ENCODE measurements at places on chromosomes 1 and 21. TPM values are rescaled to one million over a fixed set of nuclear protein-coding genes. Genes with fewer than 3 reads are reported as not detected.

ZNF697 gene
- total RNA-seq = 1.7 TPM

TNFRSF9 gene
- total RNA-seq = 5.6 TPM

LCE3D gene
- total RNA-seq = not detected

SPRR2A gene
- not detected for total RNA-seq

MPL gene
- total RNA-seq = not detected

INTS11 gene
- 81.0 TPM for total RNA-seq

CELA2A gene
- total RNA-seq = not detected

DNA sequence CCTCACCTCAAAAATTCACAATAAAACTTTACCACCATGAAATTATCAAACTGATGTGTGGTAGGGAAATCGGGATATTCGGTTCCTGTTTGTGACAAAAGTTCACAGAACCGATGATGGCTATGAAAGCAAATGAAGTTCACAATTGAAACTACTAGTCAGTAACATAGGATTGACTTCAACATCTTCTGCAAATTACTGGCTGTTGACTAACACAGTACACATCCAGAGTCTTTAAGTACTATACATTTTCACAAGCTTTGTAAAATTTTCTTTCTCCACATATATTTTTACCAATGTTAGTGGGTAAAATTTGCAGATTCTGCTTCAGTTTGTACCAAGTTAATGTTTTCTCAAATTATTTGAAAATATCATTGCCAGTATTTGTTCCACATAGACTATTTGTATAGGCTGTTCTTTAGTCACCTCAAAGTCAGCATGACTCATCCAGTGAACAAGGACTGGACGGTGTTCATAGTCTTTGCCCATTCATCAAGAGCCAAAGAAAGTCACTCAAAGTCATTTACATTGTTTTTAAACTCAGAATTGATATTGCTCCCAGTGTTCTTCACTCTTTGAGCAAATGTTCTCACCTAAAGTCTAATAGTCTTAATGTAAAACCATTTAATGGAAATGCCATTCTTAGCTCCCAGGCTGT lies 213.4 kb downstream of the USP25 start:
- DNase-seq = no peak

- DNase-seq = no peak
These were observed 542.5 kb upstream of the DAB1 start for GRCh38 chr1:57966340-57966739.

- DNase-seq = no peak
These were observed 25.2 kb upstream of the RABGAP1L start for GRCh38 chr1:174134003-174134659.

GRCh38 chr1:42747125-42747524 lies 7.1 kb upstream of the CLDN19 start:
- DNase-seq = no peak

DNA sequence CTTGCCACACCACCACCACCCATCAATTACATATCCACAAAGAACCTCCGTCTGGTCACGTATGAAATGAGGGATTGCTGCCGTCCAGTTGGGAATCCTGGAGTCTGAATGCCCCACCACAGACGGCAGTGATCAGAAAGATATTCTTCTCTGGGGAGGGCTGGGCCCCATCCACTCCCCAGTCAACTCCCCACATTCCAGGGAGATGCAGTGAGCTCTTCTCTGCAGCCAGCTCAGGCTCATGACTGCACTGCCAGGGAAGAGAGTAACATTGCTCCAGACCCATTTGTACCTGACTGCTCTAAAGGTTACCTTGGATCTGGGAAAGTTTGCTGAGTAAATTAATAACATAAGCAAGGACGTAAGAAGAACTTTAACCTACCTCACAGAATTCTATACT lies 18.3 kb downstream of the DEGS1 start:
- DNase-seq = no peak

GRCh38 chr1:162080472-162081015 lies 11.1 kb downstream of the NOS1AP start:
- no peak for DNase-seq

DNA sequence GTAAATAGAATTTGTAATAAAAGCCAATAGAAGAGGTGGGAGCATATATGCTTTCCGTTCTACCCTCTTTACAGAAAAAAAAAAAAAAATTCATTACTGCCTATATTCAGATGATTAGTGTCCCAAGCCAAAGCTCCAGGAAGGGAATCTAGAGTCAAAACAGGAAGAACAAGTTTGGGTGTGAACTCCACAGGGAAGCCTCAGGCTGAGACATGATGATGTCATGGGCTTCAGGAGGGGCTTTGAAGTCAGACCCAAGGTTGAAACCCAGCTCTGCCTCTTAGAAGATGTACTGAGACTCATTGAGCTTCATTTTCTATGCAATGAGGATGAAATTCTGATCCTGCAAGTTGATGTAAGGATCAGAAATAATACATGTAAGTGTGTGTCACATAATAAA lies 250.0 kb upstream of the ADGRL2 start:
- DNase-seq = no peak

GRCh38 chr1:23402286-23403037 lies 22.1 kb downstream of the TCEA3 start:
- peak; percentile 78 for DNase-seq

GRCh38 chr1:182315167-182315556 lies 76.4 kb downstream of the GLUL start:
- no peak for DNase-seq

DNA sequence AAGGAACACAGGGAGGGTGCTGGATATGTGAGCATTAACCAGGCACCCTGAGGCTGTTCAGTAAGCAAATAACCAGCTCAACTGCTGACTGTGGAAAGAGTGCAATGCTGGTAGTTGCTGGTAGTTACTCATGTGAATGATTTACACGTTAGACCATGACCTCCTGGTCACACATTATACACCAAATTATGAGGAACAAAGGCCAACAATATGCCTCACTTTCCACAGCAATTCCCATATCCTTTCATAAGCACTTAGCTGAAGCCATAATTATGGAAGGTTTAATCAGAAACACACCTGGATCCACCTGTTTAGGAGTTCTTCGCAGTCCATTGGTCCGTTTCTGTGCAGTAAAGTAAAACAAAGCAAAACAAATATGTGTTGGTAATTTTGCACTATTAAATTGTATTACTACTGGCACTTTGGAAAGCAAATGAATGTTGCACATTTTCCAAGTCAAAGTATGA lies 281.8 kb downstream of the VAV3 start:
- DNase-seq = no peak

DNA sequence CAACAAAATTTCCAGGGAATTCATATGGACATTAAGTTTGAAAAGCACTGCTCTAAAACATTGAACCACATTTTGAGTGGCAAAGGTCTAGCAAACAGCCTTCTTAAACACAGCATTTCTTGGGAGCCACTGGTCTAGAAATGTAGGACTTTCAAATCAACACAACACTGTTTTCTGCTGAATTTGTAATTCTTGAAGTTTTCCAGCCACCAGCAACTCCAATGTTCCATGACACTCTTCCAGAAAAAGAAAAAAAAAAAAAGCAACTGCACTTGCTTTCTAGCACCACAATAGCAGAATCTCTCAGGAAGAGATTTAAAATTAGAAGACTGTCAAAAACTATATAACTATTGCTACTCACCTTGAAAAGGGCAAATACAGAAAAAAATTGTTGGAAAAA lies 4.5 kb downstream of the SYDE2 start:
- no peak for DNase-seq

- no peak for DNase-seq
These were observed 51.8 kb upstream of the GFI1 start for GRCh38 chr1:92538413-92539061.

DNA sequence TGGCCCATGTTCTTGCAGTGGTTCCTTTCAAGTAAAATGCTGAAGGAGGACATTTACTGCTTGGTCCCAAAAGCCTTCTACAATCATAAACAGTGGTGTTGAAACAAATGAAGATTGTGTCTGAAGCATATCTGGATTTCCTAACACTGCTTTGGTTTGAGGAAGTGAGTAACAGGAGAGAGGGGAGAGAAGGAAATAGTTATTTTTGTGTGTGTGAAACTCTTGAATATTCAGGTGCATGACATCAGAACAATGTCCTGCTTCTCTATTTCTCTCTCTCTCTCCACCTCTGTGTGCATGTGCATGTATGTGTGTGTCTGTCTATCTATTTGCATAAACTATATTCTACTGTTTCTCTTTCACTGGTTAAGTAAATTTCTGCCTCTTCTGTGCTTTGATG lies 61.4 kb upstream of the TNFSF18 start:
- no peak for DNase-seq
